ENCODE measurements at places on chromosomes 6 and 20. TPM values are rescaled to one million over a fixed set of nuclear protein-coding genes. Genes with fewer than 3 reads are reported as not detected.

DNA sequence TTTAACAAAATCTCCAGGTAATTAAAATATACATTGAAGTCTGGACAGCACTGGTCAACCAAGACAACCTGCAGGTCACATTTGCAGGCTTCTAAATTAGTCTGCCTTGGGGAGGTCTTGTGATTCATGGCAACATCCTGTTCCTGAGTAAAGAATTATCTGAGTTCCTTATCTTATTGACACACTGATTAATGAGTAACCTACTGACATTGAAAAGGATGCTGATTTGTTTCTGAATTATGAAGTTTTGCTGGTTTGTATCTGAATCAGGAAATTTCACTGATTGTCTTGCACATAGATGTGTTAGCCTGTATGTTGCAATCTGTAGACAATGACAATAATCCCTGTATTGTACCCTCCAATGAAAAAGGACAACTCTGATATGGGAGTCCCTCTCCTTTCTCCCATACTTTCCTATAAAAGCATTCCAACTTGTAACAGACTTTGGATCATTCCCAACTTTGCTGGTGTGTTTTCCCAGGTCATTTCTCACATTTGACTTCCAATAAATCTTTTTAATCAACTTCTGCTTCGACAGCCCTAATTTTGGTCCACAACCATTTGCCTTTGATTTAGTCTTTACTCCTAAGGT lies 80.0 kb downstream of the LAMP5 start:
- H3K27ac ChIP-seq, result no peak overlapping the region
- H3K36me3 ChIP-seq, result no peaks in the 10 kb centered on the region
- DNase-seq, result no peak
- no peaks in the 10 kb centered on the region for H3K4me1 ChIP-seq
- H3K27me3 ChIP-seq, result no peaks in the 10 kb centered on the region
- no peak overlapping the region for H3K4me3 ChIP-seq

DNA sequence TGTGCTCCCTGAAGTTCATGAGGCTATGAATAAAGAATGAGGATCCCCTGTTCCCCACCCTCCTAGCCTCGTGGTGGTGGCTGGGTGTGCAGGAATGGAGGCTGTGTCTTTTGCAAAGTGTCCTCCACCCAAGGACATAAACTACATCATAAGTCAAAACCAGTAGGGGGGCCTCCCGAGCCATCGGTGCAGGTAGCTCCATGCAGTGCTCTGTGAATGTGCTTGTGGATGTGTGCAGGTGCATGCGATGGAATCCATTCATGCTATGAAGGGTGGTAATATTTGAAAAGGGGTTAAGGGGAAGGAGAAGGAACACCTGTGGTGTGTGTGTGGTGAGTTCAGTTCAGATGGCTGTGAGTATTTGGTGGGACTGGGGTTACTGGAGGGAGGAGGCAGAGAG lies 197.3 kb downstream of the NRN1 start:
- H3K27ac ChIP-seq, result peak overlapping the region; percentile 53
- peak; percentile 44 for DNase-seq
- H3K27me3 ChIP-seq, result no peaks in the 10 kb centered on the region

Gene SH3BGRL2
- 0.13 TPM for total RNA-seq

GRCh38 chr20:33423141-33423834 lies 20.3 kb downstream of the SNTA1 start:
- H3K27me3 ChIP-seq, result no peaks in the 10 kb centered on the region
- H3K4me1 ChIP-seq, result no peaks in the 10 kb centered on the region
- H3K27ac ChIP-seq, result no peak overlapping the region

Gene TRIM10
- total RNA-seq, result not detected

DNA sequence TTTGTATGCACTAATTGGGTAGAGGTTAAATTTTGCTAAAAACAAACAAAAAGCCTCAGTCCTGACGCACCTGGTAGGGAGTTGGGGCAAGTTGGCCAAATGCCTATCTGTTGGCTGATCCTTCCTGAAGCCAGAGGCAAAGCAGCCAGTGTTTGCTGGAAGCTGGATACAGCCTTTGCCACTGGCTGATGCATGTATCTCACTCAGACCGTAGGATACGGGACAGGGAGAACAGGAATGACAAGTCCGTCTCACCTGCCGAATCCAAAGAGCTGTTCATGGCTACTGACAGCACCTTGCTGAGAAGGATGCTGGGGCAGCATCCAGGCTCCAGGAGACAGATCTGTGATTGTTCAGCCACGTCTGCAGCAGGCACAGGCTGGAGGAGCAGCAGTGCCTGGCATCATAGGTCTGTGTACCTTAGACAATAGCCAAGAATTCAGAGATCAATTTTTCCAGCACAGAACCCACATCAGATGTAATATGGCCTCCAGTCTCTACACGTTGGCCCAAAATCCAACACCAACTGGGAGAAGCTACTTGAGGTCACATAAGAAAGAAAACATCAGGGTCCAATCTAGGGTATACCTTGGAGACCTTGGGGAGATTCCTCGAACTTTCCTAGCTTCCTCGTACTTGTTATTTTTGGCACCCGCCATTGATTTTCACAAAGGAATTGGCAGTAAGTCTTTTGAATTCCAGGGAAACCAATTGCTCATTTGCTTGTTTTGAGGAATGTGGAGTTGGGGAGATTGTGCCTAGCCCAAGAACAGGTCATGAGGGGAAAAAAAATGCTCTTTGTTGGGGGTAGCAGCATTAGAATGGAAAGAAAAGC lies 108.5 kb upstream of the ARMC2 start:
- peaks cover 13% of the 10 kb centered on the region for H3K27me3 ChIP-seq
- DNase-seq, result no peak
- no peaks in the 10 kb centered on the region for H3K4me1 ChIP-seq
- H3K4me3 ChIP-seq, result no peak overlapping the region
- H3K27ac ChIP-seq, result no peak overlapping the region
- H3K36me3 ChIP-seq, result no peaks in the 10 kb centered on the region

Gene NKAIN2
- not detected for total RNA-seq

- no peak overlapping the region for H3K4me3 ChIP-seq
- no peak for DNase-seq
- H3K36me3 ChIP-seq, result no peaks in the 10 kb centered on the region
- no peak overlapping the region for H3K27ac ChIP-seq
Measured at GRCh38 chr20:57806476-57806875, 96.7 kb upstream of the PMEPA1 start.

DNA sequence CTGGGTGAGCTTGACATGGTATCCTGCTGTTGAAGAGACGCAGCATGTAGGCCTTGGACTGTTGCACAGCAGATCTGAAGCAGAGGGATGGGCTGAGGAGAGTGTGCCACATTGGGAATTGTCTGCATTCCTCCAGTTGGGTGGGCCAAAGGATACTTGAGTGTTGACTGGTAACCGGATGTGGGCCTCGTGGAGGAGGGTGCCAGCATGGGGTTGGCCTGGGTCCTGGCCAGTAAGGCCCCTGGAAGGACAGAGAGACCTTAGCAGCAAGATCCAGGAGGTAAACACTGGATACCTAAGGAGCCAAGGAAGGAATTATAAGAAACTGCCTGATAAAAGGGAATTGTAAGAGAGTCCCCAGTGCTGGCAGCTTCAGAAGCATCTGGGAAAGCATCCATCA lies 76.9 kb downstream of the FIG4 start:
- peaks cover 6% of the 10 kb centered on the region for H3K36me3 ChIP-seq
- no peak overlapping the region for H3K4me3 ChIP-seq
- DNase-seq, result no peak

GRCh38 chr6:26232940-26233648 lies 131.9 kb upstream of the BTN3A2 start:
- peaks cover 42% of the 10 kb centered on the region for H3K4me1 ChIP-seq
- H3K36me3 ChIP-seq, result peaks cover 17% of the 10 kb centered on the region
- no peaks in the 10 kb centered on the region for H3K27me3 ChIP-seq

DNA sequence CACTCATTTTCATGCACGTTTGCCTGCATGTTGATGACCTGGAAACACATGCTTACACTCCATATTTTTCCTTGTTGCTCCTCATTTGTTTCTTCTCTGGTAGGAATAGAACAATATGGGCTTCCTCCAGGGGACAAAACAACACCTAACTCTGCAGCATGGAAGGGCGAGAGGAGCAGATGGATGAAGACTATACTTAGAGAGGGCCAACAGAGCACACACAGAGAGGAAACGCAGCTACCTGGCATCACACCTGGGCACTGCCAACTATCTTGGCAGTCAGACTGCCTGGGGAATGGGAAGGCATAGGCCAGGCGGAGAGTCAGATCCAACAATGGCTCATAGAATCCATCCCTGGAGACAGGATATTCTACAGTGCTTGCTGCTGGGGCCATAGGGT lies 290.9 kb downstream of the CD83 start:
- no peak for DNase-seq
- no peaks in the 10 kb centered on the region for H3K4me1 ChIP-seq
- H3K27ac ChIP-seq, result no peak overlapping the region
- H3K27me3 ChIP-seq, result peaks cover 5% of the 10 kb centered on the region
- H3K4me3 ChIP-seq, result no peak overlapping the region

Gene SYCP2L
- total RNA-seq, result 0.13 TPM

DNA sequence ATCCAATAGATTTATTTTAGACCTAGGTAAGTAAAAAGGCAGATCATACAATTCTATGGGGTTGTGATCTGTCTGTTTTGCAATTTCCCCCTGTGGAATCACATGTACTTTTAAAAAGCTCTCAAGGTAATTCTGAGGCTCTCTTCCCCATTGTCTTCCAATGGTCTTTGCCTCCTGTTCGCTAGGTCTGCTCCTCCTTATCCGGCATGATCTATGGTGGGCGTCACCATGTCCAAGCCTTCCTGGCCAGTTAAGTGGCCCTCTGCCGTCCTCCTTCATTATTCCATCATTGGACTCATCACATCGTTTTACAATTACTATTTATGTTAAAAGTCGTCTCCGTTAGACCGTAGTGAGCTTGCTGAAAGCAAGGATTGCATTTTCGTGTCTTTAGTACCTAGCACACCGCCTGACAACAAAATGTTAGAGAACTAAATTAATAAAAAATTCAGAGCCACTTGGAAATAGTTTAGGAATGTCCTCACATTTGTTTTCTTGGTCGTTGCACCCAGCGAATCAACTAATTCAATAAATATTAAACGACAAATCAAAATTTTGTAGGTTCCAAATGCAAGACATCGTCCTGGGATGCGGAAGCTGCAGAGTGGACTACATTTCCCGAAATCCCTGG lies 2.2 kb upstream of the STXBP5 start:
- H3K4me3 ChIP-seq, result peak overlapping the region; percentile 94
- peaks cover 21% of the 10 kb centered on the region for H3K4me1 ChIP-seq
- peak; percentile 37 for DNase-seq
- peaks cover 4% of the 10 kb centered on the region for H3K36me3 ChIP-seq
- no peaks in the 10 kb centered on the region for H3K27me3 ChIP-seq

GRCh38 chr20:56932575-56933330 lies 303.6 kb downstream of the TFAP2C start:
- H3K27me3 ChIP-seq, result peaks cover 20% of the 10 kb centered on the region
- no peaks in the 10 kb centered on the region for H3K36me3 ChIP-seq
- no peak for DNase-seq

DNA sequence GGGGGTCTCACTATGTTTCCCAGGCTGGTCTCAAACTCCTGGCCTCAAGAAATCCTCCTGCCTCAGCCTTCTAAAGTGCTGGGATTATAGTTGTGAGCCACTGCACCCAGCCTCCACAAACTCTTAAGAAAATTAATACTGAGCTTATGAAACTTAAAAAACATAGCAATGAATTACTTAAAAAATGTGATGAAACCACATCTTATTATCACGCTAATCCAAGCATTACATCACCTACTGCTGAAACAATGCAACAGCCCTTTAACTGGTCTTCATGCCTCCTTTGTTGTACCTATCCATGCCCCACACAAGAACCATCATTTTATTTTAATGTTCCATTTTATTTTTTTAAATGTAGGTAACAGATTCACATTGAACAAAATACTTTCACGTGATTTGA lies 24.9 kb downstream of the SESN1 start:
- no peaks in the 10 kb centered on the region for H3K36me3 ChIP-seq
- no peaks in the 10 kb centered on the region for H3K27me3 ChIP-seq
- no peak overlapping the region for H3K4me3 ChIP-seq
- peaks cover 22% of the 10 kb centered on the region for H3K4me1 ChIP-seq
- DNase-seq, result no peak

Gene MEI4
- total RNA-seq, result not detected

Gene GNMT
- total RNA-seq, result 1.1 TPM

DNA sequence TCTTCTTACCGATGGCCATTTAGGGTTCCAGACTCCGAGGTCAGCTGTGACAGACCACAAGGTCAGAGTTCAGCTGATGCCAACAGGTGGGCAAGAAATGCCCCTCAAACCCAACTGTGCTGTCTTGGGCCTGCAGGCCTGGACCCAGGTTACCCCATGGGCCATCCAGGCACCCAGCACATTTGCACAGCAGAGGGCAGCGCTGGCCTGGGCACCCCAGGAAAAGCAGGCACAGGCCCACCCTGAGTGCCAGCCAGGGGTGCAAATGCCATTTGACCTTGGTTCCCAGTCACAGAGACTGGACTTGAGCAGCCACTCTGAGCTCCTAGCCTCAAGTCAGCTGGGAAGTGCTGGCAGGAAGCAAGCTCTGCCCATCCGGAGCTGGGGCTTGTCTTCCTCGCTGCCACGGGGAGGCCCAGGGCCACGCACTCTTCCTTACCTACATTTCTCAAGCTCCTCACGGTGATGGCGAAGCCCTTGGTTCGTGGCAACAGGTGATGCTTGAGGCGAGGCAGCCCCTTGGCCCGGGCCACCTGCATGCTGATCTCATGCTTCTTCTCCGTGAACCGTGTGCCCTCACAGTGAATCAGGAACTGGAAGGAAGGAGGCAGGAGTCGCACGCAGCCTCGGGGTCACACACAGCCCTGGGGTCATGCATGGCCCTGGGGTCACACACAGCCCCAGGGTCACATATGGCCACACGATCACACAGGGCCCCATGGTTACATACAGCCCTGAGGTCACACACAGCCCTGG lies 120.8 kb downstream of the AGPAT4 start:
- no peaks in the 10 kb centered on the region for H3K27me3 ChIP-seq
- DNase-seq, result no peak
- H3K4me1 ChIP-seq, result no peaks in the 10 kb centered on the region
- no peak overlapping the region for H3K27ac ChIP-seq
- no peaks in the 10 kb centered on the region for H3K36me3 ChIP-seq
- H3K4me3 ChIP-seq, result no peak overlapping the region

Gene MAP3K7
- total RNA-seq, result 27.8 TPM

GRCh38 chr20:24731312-24731711 lies 217.8 kb upstream of the CST7 start:
- no peaks in the 10 kb centered on the region for H3K4me1 ChIP-seq
- no peak overlapping the region for H3K4me3 ChIP-seq
- H3K27ac ChIP-seq, result no peak overlapping the region

DNA sequence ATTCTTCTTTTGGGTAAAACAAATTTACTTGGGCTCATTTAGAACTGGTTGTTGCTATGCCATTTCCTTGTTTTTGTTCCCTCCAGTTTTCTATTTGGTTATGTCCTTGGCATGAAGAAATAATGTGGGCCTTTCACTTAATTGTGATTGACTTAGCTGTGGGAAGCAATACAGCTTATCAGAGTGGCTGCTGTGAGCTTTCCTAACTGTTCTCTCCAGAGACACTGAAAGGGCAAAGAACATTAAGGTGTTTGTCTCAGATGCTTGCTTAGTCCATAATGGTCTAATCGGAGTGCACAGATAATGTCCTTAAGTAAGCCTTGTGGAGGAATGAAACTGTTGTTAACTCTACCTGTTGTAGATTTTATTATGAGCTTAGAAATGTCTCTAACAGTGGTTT lies 56.6 kb downstream of the SH3BGRL2 start:
- no peak overlapping the region for H3K4me3 ChIP-seq
- H3K36me3 ChIP-seq, result no peaks in the 10 kb centered on the region
- peaks cover 2% of the 10 kb centered on the region for H3K27me3 ChIP-seq

GRCh38 chr20:44843876-44844275 lies 33.5 kb upstream of the RIMS4 start:
- H3K27ac ChIP-seq, result no peak overlapping the region
- H3K4me1 ChIP-seq, result no peaks in the 10 kb centered on the region
- peaks cover 13% of the 10 kb centered on the region for H3K27me3 ChIP-seq
- no peak overlapping the region for H3K4me3 ChIP-seq
